ENCODE measurements at places on chromosomes 7 and 10.
A peak's percentile ranks its signal among the peaks of the same experiment; 100 is the strongest.

DNA sequence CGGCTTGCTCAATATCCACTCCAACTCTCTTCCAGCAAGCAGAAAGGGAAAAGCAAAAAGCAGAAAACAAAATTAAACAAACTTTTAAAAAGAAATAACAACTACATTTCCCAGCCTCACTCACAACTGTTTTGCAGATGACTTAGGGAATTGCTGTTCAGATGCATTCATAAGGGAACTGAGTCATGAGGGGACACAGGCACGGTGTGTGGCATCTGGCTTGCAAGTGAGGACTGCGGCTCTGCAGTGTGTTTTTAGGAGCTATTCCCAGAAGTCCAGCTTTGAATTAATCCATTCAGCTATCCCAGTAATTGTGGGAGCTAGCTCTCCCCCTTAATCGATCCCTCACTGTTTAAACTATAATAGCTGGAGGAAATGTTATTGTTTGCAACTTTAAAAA lies 30.3 kb downstream of the PTN start:
- no peak for DNase-seq

DNA sequence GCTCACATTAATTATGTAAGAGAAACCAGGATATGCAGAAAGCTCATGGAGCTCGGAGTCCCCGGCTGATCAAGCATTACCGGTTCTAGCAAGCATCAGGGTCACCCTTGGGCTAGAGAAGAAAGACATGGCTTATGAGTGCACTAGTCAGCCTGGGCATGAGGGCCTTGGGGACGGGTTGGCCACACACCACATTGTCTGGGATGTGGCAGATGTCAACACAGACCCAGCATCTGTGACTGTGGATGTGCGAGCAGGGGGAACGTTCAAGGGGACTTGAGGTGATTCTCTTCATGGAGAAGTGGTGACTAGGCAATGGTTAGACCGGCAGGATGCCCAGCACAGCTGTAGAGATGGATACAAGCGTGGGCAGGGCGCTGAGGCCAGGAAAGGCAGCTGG lies 13.7 kb downstream of the ZMIZ2 start:
- no peak for DNase-seq

GRCh38 chr7:83836028-83836427 lies 187.1 kb upstream of the SEMA3E start:
- no peak for DNase-seq

- DNase-seq = peak; percentile 86
These were observed 27.5 kb downstream of the PVRIG start for GRCh38 chr7:100247152-100247757.

DNA sequence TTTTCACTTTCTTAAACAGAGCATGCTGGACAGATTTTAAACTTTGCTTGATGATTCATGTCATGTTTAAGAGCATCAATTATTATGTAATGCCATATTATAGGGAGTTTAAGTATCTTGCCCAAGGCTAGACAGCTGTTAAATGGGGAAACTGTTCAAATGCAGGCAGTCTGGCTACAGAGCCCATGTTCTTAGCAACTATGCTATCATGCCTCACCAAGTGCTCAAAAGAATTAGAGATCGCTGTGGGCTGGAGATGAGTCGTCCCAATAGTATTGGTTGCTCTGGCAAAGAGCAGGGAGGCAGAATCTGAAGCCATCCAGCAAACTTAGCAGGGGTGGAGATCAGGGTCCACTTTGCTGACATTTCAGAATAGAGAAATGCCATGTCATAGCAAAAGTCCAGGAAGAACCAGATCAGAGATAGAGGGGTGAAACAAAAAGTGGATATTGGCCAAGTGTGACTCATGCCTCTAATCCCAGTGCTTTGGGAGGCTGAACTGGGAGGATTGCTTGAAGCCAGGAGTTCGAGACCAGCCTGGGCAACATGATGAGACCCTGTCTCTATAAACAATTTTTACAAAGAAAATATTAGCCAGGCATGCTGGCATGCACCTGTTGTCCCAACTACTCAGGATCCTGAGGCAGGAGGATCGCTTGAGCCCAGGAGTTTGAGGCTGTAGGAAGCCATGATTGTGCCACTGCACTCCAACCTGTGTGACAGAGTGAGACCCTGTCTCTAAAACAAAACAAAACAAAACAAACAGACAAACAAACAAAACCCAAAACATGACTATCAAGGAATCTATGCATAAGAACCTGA lies 57.8 kb downstream of the BAMBI start:
- peak; percentile 54 for DNase-seq

- no peak for DNase-seq
These were observed 4.8 kb downstream of the EGR2 start for GRCh38 chr10:62811159-62811875.

DNA sequence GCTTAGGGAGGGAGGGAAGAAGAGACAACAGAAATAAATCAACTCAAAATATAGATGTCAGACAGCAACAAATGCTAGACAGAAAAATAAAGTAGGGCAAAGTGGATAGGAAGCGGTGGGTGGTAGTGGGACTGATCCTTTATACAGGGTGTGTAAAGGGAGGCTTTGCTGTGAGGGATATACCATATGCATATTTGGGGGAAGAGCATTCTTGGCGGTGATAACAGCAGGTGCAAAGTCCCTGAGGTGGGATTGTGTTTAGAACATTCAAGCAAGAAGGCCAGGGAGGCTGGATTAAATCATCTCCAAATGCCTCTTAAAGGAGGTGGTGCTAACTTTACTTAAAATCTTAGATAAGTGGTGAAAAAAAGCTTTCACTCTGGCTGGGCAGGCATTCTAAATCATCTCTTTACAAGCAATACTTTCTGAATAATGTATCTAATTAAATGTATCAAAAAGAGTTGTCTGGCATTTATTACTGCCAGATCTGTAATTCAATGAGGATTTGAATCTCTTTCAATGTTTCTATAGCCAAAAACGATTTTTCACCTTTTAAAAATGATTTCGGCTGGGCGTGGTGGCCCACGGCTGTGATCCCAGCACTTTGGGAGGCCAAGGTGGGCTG lies 9.4 kb upstream of the AKR1B15 start:
- DNase-seq = no peak

- no peak for DNase-seq
These were observed 8.8 kb upstream of the OR2A2 start for GRCh38 chr7:144100607-144101006.

DNA sequence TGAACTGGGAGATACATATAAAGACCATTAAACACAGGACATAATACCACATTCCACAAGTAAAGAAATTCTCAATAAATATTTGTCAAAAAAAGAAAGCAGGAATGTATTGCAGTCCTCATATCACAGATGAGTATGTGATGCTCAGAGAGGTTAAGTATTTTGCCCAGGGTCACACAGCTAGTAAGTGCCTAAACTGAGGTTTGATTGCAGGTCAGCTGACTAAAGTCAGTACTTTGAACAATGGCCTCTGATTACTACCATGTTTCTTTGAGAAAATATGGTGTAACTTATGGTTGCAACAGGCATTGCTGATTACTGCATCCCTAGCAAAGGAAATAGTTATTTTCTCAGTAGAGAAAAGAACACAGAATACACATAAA lies 267.1 kb downstream of the ELMO1 start:
- no peak for DNase-seq
